RKO (cell line): ENCODE measurements at places on chromosomes 5 and 9.

DNA sequence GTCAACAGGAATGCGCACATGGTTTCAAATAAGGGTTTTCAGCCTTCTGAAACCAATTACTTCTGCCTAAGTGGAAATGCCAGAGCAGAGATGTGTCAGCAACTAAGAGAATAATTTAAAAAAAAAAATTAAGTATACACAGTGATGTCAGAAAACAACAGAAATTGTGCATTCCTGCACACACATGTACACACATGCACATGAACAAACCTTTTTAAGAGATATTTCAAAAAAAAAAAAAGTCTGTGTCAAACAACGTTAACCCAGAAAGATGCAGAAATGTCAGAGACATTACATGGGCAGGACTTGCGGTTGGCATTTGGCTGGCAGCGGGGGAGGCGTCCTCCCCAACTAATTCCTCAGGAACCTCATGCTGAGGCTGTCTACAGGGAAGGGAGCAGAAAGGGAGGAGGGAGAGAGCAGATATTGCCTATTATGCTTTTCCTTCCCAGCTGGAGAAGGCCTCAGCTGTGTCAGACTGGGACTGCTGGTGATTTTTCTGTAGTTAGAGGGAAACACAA lies 536.9 kb upstream of the WWC1 start:
- no peak for DNase-seq

GRCh38 chr9:96057155-96057554 lies 181.7 kb downstream of the ERCC6L2 start:
- DNase-seq, result no peak

GRCh38 chr9:73049280-73049679 lies 96.4 kb upstream of the ALDH1A1 start:
- DNase-seq, result no peak

DNA sequence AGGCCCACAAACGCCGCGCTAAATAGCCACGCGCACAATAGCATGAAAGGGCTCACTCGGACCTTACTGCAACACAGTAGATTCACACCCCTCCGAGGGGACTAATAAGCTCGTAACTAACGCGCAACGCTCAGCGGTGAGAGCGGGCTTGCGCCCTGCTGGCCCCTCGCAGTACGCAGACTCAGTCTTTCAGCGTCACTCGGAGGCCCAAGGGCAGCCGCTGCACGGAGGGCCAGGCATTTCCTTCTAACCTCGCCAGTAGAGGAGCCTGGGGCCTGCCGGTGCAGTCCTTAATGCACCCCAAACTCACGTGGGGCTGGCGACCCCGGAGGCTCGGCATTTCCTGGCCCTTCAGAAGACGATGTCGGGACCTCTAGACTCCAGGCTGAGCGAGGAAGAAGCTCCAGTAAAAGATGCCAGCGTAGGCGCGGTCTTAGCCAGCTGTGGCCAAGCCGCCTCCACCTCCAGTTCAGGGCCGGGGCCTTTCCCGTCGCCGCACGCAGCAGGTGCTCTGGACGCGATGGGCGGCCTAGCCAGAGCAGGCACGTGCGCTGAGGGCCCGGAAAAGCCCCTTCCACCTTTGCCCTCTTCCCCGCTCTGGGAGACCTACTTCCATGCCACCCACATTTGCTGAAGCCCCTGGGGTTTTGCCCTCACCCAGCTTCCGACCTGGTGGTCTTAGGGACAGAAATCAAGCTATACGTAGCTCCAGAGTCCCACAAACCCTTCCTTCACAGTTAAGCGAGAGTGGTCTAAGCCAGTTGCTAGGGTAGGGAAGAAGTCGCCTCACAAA lies 38.3 kb upstream of the TIFAB start:
- DNase-seq, result no peak

GRCh38 chr9:935348-935965 lies 41.0 kb upstream of the DMRT3 start:
- DNase-seq, result no peak

DNA sequence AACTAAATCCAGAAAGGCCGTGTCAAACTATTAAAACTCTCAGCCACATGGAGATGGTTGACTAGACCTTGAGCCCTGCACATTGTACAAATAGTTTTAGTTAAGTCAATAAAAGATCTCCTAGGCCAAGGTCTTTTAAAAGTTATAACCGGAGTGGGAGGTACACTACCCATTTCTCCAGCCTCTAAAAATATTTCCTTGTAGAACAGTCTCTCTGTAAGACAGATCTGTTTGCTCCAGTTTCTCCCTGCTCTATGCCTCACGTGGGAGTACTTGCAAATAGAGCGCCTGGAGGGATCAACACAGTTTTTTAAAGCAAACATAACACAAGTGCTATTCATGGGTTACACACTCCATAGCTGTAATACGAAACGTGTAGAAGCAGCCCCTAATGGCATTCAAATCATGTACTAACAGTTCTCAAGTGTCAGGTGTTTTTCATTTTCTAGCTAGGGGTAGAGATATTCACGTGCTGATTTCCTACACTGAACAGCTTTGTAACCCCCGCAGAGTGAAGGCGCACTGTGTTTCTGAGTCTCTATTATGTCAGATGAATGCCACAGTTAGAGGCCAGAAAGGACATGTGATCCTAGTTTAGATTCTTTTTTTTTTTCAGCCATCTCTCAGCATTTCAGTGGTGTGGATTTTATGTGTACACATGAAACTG lies 703.4 kb upstream of the GRAMD2B start:
- no peak for DNase-seq
